LHCN-M2 (cell line): ENCODE measurements at places on chromosomes 7 and 10.
A peak's percentile ranks its signal among the peaks of the same experiment; 100 is the strongest.

DNA sequence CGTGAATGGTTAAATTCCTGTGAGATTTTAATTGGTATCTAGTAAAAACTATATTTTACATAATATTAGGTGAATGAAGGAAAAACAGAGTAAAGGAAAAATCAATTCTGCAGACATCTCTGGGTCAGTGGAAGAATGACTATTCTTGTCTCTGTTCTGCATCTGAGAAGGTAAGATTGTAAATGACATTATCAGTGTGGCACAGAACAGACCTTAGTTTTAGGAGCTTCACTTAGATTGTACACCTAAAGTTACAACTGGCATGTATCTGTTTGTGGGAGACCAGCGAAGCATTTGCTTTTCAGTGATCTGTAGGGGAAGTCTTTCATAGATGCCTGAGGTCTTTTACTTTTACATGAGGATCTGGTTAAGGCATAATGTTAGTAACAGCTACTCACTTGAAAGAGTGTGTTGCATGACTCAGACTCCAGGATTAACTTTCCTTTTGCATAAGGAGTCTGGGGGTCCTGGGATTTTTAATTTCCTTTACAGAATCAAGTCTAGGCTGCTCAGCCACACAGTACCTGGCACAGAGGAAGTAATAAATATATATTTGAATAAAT, 56.2 kb downstream of the JMJD1C start:
- DNase-seq = peak; percentile 31

DNA sequence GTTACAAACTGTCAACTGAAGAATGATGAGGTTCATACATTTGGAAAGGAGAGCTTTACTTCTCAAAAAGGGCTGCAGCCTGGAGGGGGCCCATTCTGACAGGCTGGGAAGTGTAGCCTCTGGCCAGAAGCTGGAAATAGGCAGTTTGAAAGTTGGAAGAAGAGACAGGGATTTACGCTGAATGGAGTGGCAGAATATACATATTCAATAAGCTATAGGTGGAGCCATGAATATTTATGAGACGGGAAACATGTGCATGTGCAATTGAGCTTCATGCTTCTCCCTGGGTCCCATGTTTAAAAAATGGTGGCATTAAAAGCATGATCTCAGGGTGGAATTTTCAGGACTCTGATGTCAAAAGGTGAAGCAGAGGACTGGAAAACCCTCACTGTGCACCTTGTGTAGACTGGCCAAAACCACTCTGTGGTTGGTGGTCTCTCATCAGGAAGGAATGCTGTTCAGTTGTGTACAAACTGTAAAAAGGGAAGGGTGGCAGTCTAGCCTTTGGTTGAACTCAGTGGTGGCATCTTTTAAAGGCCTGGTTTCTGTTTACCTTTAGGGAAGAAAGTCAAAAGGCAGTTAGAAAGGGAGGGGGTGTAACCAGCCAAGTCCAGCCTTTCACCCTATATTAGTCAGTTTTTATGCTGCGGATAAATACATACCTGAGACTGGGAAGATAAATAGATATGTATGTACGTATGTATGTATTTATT, 7.2 kb upstream of the ACTR3B start:
- DNase-seq = no peak

DNA sequence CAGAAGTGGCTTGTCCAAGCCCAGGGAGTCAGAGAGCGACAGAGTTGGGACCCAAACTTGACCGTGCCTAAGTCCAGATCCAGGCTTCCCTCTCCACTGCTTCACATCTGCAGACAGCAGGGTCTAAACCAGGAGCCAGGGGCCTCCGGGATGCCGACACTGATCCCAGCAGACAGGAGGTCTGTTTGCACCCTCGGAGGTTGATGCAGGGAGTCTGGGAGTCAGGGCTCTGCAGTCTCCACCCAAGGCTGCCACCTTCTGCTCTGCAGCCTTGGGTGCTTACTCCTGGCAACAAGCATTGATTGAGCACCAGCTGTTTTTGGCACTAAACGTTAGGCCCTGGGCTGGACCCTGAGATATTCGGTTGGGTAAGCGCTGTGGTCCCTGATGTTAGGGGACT, 21.0 kb downstream of the ELFN1 start:
- no peak for DNase-seq

- no peak for DNase-seq
Observed at GRCh38 chr10:124737221-124737620, 7.0 kb downstream of the FAM53B start.

GRCh38 chr10:6694447-6695140, 114.5 kb upstream of the PRKCQ start:
- peak; percentile 25 for DNase-seq

DNA sequence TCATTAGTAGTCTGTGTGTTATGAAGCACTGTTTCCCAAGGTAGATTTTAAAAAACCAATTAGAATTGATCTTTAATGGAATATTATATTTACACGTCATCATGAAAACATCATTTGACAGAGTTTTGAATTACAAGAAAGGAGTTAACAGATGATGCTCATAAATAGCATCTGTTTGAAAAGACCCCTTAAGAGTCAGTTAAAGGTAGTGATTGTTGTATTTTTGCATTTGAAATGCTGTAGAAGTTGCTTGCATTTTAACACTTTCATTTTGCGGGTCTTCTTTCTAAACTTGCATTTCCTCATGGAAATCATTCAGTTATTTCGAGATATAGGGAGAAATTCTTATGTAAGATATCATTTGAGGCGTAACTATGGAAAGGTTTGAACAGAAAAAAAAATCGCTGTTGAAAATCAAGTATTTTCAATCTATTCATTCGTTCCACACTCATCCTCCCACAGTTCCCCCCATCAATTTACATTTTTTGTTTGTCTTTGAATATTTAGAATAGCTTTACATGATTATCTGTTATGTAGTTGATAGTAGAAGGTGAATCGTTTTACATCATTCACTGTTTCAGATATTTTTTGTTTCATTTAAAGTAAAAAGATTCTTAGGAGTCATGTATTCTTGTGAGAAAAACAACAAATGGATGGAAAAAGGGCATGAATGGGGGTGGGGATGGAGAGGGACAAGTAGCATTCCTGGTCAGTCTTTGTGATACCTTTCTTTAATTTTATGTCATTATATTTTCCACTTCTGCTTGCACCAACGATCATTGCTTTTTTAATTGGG, 3.0 kb upstream of the SKIDA1 start:
- no peak for DNase-seq

- no peak for DNase-seq
Observed at GRCh38 chr7:139855498-139856270, 26.6 kb downstream of the TBXAS1 start.

- no peak for DNase-seq
Observed at GRCh38 chr7:47890125-47890524, 58.1 kb downstream of the PKD1L1 start.

DNA sequence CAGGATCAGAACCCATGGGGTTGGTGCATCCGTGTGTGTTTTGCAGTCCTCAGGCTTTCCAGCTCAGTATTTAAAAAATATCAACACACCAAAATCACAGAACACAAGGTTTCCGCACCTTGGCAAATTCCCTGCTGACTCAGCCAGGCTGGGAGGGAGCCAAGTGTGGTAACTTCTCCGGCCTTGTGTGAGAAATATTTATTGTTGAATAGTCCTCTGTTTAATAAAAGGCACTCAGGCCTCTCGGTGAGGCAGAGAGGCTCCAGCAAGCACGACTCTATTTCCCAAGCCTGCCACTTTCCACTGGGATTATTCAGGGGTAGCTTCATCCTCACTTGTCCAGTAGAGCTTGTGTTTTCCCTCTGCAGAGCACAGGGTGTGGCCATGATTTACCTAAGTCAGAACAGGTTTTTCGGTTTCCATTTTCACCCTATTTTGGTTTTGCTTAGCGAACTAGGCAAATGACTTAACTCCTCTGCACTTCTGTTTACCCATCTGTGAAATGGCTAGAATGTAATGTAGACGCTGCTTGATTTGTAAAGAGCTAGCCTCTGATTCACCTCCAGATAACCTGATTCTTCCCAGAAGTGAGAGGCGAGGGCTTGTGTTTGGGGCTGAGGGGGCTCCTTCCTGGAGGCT, 13.0 kb upstream of the CHST15 start:
- DNase-seq = peak; percentile 74

- peak; percentile 17 for DNase-seq
Observed at GRCh38 chr10:34967335-34967880, 122.7 kb downstream of the CUL2 start.

- DNase-seq = no peak
Observed at GRCh38 chr7:157014635-157015555, 4.4 kb upstream of the MNX1 start.

DNA sequence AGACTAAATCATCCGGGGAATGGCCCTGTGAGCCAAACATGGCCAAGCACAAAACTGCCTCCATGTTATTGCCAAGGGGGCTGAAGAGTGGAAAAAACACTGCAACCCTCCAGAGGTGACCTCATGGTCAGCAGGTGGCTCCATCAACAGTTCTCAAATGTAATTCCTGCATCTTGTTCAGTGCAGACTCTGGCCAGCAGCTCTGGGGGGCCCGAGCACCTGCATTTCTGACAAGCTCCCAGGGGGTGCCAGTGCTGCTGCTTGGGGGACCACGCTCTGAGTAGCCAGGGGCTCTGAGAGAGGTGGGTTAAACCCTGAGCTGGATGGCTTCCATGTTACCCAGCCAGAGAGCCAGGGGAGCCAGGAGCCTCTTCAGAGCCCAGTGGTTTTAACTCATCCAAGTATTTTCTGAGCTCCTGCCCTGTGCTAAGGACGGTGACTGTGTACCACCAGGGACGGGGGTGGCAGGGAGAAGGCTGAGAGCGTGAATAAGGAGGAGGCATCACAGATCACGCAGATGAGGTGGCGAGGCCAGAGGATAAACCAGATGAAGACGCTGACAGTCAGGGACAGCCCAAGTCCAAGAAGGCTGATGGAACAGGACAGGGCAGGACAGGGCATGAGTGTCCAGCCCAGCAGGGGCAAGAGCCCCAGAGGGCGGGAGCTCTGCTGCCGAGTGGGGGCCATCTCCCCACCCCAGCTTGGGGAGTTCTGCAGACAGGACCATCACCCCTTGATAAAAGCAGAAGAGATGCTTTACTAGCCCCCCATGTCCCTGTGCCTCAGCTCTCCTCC, 52.9 kb downstream of the CLEC2L start:
- no peak for DNase-seq

- DNase-seq = no peak
Observed at GRCh38 chr10:83272666-83273434, 866.5 kb upstream of the GHITM start.

DNA sequence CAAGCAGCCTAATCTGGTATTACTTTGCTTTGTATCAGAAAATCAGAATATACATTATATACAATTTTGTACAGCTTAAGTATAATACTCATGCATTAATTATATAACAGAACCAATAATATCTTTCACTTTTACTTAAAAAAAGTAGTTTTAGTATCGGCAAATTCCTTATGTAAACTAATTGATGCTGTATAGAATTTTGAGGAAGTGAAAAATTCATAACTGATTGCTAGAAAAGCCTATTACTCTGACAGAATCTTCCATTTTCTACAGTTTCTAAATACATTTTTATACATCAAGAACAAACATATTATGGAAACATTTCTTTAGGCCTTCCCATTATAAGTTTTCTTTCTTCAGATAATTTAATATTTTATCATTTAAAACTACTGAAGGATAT, 124.0 kb upstream of the GPR22 start:
- DNase-seq = no peak

DNA sequence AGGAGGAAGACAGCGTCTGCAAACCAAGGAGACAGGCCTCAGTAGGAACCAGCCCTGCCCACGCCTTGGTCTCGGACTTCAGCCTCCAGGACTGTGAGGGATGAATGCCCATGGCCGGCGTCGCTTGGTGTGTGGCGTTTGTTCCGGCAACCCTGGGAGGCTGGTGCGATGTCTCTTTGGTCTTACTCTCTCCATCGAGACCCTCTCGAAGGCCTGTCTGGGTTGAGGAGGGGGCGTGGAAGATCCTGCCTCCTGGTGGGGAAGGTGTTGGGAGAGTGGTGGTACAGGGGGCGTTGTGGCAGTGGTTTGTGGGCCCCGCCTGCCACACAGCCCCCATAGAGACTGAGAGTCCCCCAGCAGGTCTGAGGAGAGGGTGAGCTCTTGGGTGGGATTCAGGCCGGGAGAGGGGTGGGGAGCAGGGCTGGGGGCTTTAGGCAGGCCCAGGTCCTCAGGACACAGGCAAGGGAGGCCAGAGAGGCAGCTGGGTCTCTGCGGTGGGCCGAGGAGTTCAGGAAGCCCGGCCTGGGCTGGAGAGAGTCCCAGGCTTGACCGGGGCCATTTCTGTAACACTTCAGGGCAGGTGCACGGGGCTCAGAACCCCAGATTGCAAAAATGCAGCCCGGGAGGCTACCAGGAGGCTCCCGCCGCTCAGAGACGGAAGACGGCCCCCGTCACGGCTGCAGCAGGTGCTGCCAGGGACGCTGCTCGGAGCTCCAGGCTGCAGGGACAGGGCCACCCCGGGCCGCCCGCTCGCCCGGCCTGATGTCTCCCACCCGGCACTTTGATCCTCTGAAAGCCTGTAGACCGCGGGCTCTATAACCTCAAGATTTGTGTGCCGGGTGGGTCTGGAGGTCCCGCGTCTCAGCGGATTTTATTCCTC, 33.8 kb upstream of the PSMG3 start:
- DNase-seq = no peak

- DNase-seq = no peak
Observed at GRCh38 chr10:836782-837181, 94.7 kb downstream of the LARP4B start.
